ENCODE measurements at places on chromosomes 5 and 9.

- DNase-seq: no peak
Measured at GRCh38 chr9:5718296-5719032, 89.6 kb downstream of the RIC1 start.

GRCh38 chr9:98962181-98962560 lies 18.5 kb downstream of the COL15A1 start:
- DNase-seq: no peak

GRCh38 chr5:139395844-139396640 lies 1.1 kb upstream of the PROB1 start:
- no peak for DNase-seq

- no peak for DNase-seq
Measured at GRCh38 chr5:158920736-158921135, 179.0 kb downstream of the EBF1 start.

Data from NAMALWA (cell line).